NCI-H1694 (cell line): ENCODE measurements at places on chromosomes 12 and 14.

- DNase-seq: no peak
Observed at GRCh38 chr12:15852383-15852782, 29.8 kb upstream of the STRAP start.

GRCh38 chr12:41684997-41685396 lies 459.7 kb downstream of the GXYLT1 start:
- DNase-seq: no peak

- DNase-seq: no peak
Observed at GRCh38 chr12:91274916-91275315, 92.3 kb upstream of the DCN start.

GRCh38 chr12:121748571-121749265 lies 36.2 kb downstream of the TMEM120B start:
- no peak for DNase-seq

- no peak for DNase-seq
Observed at GRCh38 chr12:52573306-52573705, 337 bp downstream of the KRT74 start.

DNA sequence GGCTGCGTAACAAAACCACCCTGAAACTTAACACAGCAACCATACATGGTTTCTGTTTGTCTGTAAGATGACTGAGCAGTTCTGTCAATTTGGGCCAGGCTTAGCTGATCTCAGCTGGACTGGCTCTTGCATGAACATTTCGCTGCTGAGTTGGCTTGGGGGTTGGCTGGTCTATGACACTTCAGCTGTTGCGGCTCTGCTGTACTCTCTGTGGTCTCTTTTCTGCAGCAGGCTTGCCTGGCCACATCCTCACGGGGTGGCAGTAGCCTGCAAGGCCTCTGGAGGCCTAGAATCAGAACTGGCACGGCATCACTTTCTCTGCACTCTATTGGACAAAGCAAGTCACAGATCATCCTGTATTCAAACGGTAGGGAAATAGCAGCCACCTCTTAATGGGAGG lies 216.2 kb downstream of the BCL11B start:
- DNase-seq: no peak
